Kidney glomerular epithelial cell (primary cell): ENCODE measurements at places on chromosomes 1 and 21.

- no peak for DNase-seq
Observed at GRCh38 chr1:31227891-31228568, 11.7 kb downstream of the NKAIN1 start.

GRCh38 chr1:27567146-27567526 is 36.8 kb downstream of the AHDC1 start:
- DNase-seq = no peak

- DNase-seq = no peak
Observed at GRCh38 chr1:185696422-185697150, 37.6 kb upstream of the HMCN1 start.

GRCh38 chr1:67771749-67772148 is 61.5 kb downstream of the GNG12 start:
- DNase-seq = no peak

DNA sequence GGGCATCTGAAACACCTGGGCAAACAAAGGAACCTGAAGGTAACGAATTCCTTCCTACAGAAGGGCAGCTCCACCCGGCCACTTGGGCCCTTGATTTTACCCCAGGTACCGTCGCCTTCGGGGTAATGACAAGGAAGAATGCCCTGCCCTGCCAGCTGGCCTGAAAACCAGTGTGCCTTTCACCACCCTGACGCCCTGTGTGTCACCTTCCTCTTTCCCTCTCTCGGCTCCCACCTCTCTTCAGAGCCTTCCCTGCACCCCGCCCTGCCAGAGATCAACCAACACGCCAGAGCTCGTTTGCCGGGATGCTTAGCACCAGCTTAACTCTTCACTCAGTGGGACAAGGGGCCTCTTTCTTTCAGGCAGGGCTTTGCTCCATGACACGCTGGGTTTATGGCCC is 86.0 kb downstream of the SIM2 start:
- no peak for DNase-seq

DNA sequence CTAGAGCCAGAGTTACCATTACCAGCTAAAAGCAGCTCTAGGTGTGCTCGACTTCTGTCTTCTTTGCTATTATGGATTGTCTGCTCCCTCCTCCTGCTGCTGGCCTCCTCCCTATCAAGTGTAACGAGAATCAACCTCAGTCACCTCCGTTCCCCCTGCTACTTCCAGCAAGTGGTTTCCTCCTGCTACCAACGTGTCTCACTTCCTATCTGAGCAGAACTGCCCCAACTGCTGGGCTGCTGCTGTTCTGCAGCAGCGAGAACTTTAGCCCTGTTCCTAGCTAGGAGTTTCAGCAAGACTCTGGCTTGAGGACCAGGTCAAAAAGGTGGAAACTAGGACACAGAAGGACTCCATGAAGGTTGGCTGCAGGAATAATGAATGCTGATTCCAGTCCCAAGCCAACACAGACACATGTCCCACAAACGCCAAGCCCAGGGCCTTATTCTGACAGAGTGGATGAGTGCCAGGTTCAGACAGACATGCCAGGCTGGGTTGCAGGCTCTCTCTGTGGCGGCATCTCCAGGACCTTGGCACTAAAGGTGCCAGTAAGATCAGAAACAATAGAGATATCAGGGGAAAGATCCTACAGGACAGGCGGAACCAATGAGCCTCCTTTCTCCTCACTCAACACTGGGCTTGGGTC is 46.9 kb downstream of the CD34 start:
- no peak for DNase-seq

DNA sequence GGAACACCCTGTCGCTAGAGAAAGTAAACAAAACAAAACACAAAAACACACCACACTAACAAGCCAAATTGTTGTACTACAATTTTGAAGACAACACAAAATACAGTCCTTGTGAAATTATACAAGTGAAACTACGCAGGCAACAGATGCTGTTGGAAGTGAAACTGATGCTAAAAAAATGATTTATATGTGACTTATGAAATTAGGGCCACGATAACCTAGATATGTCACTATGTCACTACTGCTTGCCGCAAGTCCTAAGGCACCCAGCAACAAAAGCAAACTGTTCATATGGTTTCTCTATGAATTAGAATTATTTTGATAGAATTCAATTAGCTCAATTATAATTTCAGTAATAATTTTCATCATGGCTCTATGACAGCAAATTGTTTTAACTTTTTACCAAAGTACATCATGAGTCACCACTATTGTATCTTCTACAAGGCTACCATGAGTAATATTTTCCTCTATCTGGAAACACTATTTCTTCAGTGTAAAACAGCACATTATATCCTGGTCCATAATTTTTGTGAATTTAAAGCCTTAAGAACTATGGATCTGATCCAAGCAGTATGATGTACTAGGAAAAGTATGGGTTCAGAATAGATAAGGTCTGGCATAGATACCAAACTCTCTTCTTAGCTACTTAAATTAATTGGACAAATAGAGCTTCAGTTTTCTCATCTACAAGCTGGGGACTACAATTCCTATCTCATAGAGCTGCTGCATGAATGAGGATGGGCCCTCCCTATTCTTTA is 216.3 kb downstream of the COL11A1 start:
- peak; percentile 1 for DNase-seq

- DNase-seq = no peak
Observed at GRCh38 chr1:226223786-226224244, 351 bp downstream of the MIXL1 start.

GRCh38 chr1:21334214-21335087 is 44.2 kb upstream of the ECE1 start:
- no peak for DNase-seq

DNA sequence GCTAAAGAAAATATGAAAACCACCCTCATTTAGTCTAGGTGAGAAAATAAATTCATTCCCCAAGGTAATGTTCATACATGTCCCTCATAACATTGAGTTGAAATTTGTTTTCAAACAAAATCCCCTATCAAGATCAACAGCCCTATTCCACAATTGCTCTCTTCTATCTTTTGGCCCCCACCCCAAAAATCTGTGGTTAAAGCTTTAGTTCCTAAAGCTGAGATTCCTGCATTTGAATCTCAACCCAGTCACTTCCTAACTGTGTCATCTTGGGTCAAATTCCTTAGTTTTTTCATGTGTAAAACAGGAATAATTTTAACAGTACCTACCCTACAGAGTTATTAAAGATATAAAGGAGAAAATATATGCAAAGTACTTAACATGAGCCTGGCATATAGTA is 22.0 kb downstream of the KIAA0319L start:
- DNase-seq = no peak

GRCh38 chr1:221779771-221780170 is 37.9 kb upstream of the DUSP10 start:
- no peak for DNase-seq

DNA sequence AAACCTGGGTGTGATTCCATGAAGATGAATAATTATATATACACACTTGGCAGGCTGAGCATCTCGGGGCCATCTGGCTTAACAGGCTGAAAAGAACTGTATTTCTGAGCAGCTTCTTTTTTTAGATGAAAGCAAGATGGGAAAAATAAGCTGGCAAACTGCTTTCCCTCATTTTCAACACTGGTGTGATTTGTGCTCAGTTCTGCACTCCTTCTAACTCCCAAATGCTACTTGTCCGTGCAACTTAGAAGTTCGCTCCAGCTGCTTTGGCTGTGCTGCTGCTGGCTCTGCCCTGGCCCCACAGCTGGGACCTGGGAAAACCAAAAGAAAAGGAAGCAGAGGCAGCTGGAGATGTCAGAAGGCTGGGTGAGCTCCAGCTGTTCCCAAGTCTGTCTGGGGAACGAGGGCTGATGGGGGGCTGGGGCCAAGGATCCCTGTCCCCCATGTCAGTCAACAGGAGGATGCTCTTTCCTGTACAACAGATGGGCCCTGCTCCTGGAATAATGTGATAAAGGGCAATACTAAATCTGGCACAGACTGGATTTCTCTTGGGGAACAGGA is 44.9 kb downstream of the PAFAH2 start:
- DNase-seq = no peak

- DNase-seq = no peak
Observed at GRCh38 chr1:19157653-19158052, 52.4 kb downstream of the UBR4 start.

- DNase-seq = no peak
Observed at GRCh38 chr1:173863224-173864161, 4.3 kb downstream of the GAS5 start.
